ENCODE measurements at places on chromosomes 5 and 9.

- no peak for DNase-seq
Measured at GRCh38 chr5:35753500-35753899, 103.2 kb upstream of the IL7R start.

- DNase-seq, result no peak
Measured at GRCh38 chr9:88258024-88258423, 119.7 kb upstream of the SPATA31C2 start.

DNA sequence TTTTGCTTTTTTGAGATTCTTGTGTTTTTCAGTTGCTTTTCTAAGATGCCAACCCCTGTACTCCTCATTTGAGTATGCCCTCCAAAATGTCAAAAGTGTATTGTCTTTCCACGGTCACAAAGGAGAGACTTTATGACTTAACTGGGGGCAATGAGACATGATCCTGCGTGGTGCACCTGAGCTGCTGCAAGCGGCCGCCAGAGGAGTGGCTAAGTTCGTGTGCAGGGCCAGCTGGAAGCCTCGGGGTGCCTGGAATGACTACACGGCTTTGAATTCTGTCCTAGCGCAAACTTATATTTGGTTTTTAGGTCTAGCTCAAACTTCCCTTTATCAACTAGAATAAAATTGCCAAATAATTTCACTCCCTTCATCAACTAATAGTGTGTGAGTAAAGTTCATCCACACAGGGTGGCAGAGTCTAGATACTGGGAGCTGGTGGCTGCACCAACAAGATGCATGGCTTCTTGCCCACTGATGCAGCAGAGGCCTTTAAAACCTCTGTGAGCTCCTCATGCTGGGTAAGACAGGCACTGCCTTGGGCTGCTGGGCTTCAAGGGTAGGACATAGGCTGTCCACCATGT is 4.7 kb downstream of the GADD45G start:
- DNase-seq, result no peak

- DNase-seq, result no peak
Measured at GRCh38 chr5:28691526-28691925, 1653.1 kb upstream of the CDH9 start.

- DNase-seq, result no peak
Measured at GRCh38 chr5:148687427-148687826, 33.1 kb upstream of the HTR4 start.

- DNase-seq, result no peak
Measured at GRCh38 chr5:64690104-64690416, 243 bp upstream of the SHISAL2B start.

GRCh38 chr5:73636408-73636807 is 10.4 kb downstream of the ARHGEF28 start:
- no peak for DNase-seq

DNA sequence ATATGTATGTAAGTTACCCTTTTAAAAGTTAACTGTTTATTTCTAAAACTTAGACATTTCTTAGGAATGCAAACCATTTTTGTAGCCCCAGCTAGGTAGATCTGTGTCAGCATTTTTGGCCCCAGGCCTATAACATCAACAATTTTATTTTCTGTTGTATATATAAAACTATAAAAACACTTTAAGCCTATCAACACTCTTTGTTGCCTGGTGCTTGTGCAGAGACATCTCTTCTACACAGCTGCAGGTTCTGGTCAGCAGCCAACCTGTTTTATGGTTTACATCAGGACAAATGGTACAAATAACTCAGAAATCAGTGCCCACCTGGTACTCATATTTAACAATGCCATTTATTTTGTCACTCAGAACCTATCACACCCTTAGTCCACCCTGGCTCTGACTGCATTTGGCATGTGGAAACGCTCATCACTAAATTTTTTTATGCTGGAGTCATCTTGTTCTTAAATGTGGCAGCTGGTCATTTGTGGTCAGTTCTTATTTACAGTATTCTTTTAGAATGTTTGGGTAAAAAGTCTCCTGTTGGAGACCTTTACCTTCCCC is 173.4 kb downstream of the DNAH5 start:
- DNase-seq, result no peak

- no peak for DNase-seq
Measured at GRCh38 chr9:21661626-21662025, 140.8 kb upstream of the MTAP start.

DNA sequence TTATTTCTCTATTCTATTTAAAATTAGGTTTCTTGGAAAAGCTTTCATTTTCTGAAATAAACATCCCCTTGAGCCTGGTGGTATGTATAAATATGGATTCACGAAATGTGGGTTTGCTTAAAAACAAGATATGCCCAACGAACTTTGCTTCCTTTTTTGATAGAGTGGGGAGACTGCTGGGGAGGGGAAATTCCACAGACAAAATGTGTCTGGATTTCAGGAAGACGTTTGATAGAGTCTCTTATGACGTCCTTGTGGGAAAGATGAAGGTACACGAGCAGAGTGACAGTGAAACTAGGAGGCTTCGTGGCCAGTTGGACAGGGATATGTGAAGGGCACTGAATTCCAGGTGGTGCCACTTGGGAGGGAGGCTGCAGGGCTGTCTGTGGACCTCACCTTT is 84.5 kb upstream of the RPS23 start:
- no peak for DNase-seq

- peak; percentile 27 for DNase-seq
Measured at GRCh38 chr9:72856972-72857623, 95.8 kb downstream of the ALDH1A1 start.

- DNase-seq, result no peak
Measured at GRCh38 chr9:114791312-114791711, 14.5 kb downstream of the TNFSF15 start.

Data from GM13976 (cell line).